AML-193 (cell line): ENCODE measurements at places on chromosomes 3 and 15.
A peak's percentile ranks its signal among the peaks of the same experiment; 100 is the strongest.

DNA sequence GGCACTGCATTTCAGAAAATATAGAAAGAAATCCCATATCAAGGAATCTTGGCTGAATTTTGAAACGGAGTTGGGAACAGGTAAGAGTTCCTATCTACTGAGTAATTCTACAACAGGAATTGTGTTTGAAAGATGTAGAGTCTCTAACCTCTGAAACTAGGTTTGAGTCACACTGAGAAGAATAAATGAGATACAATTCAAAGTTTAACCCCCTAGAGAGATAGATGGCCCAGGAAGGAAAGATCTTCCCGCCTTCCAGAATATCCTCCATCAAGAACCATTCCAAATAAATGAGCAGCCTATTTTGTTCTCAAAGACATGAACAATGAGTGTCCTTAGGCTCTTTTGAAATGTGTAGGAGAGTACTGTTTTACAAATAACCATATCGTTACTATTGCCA, 2.9 kb upstream of the ANP32A start:
- no peak for DNase-seq

- DNase-seq: no peak
Measured at GRCh38 chr3:33114622-33115023, 809 bp downstream of the CRTAP start.

DNA sequence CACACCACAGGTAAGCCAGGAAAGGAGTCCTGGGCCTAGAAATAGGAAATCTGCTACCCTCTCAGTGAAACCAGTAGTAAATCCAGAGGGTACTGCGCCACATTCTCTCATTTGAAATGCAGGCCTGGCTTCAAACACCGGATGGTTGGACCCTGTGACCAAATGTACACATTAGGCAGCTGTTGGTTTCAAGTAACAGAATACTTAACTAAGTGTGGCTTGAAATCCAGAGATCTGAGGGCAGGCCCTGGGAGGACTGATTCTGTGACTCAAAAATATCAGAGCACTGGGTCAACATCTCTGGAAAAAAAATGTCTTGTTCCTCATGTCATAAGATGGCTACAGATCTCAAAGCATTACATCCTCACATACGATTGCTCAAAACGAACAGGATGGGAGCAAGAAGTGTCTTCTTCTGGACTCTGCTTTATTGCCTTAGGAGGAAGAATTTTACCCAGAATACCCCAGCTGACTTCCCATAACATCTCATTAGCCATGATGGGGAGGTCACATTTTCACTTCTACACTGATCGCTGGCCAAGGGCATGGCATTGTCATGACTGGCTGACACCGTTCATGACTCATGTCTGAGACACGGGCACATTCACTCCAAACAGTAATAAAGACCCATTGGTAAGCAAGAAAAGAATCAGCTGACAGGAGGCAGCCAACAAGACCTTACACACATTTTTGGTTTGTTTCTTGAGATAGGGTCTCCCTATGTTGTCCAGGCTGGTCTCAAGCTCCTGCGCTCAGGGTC, 166.0 kb downstream of the ARRDC4 start:
- no peak for DNase-seq

- DNase-seq: no peak
Measured at GRCh38 chr3:52085681-52086282, 29.4 kb upstream of the DUSP7 start.

DNA sequence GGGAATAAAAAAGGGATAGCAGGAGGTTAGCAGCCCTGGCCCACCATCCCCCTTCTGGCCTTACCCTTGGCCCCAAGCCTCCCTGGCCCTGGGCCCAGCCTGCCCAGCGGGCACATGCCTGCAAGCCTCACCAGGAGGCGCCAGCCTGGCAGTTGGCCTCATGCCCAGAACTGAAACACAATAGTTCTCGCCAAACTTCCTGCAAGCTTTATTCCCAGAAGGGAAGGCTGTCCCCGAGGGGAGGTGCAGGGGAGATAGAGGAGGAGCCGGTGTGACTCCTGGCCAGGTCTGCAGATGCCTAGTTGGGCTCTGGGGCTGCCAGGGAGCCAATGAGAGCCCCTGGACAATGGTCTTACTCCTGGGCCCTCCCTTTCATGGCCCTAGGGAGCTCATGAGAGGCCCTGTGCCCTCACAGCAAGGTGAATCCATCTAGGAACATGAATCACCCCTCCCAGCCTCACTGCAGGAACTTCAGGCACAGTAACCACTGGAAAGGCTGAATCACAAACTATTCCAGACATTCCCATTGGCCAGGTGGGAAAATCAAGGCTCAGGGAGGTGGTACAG, 4.0 kb downstream of the CCDC33 start:
- DNase-seq: no peak

- no peak for DNase-seq
Measured at GRCh38 chr3:122978569-122978968, 49.0 kb downstream of the SEMA5B start.

DNA sequence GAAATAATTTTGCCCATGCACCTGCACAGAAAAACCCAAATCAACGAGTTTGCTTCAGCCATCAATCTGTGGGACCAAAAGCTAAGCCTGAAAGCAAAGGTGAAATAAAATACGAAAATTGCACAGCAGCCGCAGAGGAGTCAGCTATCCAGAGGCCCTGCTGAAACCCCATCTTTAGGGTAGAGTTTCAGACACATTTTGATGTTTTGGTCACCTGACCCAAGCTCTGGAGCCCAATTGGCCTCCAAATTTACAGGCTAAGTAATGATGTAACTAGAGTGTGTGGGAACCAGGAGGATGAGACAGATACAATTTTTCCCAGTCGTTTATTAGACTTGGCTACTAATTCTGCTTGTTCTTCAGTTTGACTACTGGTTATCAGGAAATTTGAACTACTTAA, 308.6 kb upstream of the ATP11B start:
- no peak for DNase-seq

- DNase-seq: no peak
Measured at GRCh38 chr15:73318463-73319351, 50.1 kb downstream of the HCN4 start.

- no peak for DNase-seq
Measured at GRCh38 chr15:42232606-42233005, 24.5 kb upstream of the VPS39 start.

DNA sequence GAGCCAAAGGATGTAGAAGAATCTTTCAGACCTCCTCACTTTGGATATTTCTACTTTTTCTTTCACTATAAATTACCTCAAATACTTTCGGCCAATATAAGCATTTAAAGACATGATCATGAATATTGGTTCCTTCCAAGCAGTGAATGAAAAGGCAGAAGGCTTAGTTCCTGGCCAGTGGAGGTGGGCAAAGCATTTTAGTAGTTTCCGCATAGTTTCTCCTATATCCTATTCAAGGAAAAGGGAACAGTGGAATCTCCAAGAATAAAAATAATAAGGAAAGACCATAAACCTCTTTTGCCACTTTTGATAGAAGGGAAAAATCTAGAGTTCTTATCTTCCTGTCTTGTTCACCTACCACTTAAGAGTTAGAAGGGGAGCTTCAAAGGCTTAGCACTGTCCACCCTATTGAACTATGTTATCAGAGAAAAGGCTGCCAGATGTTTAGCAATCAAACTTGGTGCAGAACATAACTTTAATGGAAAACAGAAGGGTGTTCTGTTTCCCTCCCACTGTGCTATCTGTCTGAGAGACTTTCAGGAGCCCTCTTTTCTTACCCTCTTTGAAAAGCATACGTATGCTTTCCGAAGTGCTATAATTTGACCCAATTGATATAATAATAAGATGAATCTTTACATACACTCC, 155.6 kb upstream of the DPH6 start:
- no peak for DNase-seq

DNA sequence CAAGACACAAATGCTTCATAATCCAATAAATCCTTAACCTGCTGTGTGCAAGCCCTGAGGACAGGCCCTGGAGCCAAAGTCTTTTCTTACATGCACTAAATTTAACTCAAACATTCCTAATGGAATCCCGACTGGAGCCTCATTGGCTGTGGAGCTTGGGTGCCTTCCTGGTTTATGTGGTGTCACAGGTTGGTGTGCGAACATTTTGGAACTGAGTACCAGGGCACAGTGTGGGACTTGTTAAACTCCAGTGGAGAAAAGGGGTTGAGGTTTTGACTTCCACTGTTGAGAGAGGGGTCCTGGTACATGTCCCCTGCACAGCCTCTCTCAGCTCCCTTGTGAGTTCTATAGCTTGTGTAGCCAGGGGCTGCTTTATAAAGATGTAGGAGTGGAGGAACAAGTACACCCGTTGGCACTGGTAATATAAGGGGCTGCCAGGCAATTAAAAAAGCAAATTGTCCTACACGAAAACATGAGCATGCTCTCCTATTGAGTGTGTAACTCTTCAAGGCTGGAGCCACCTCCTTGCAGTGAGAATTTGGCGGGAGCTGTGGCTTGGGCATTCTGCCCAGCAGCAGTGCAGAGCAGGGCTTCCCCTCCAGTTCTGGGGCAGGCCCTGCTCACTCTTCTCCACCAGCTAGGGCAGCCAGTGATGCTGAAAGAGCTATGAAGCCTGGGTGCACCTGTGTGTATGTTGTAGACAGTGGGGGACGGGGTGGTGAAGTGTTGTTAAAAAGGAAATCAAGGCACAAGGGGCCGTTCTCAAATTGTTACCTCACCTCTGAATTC, 218.1 kb downstream of the CLSTN2 start:
- no peak for DNase-seq

DNA sequence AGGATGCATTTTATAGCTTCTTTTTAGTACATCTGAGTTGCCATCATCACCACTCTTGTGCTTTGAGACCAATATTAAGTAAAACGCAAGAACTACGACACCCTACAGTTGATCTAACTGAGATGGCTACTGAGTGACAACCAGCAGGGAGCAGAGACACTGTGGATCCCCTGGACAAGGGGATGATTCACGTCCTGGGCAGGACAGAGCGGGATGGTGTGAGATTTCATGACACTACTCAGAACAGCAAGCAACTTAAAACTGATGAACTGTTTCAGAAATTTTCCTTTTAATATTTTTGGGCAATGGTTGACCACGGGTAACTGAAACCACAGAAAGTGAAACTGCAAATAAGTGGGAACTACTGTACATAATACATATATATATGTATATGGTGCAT, 299.2 kb downstream of the ADAMTS17 start:
- DNase-seq: no peak

GRCh38 chr3:196406811-196407470, 25.3 kb downstream of the UBXN7 start:
- DNase-seq: no peak

DNA sequence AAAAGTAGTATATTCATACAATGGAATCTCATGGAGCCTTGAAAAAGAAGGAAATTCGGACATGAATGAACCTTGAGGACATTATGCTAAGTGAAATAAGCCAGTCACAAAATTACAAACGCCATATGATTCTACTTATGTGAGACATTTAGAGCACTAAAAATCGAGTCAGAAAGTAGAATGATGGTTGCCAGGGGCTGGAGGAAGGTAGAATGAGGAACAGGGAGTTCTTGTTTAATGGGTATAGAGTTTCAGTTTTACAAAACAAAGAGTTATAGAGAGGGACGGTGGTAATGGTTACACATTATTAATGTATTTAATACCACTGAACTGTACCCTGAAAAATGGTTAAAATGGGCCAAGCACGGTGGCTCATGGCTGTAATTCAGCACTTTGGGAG, 19.5 kb downstream of the UBXN7 start:
- DNase-seq: no peak

- no peak for DNase-seq
Measured at GRCh38 chr3:187621881-187622280, 48.3 kb downstream of the SST start.

DNA sequence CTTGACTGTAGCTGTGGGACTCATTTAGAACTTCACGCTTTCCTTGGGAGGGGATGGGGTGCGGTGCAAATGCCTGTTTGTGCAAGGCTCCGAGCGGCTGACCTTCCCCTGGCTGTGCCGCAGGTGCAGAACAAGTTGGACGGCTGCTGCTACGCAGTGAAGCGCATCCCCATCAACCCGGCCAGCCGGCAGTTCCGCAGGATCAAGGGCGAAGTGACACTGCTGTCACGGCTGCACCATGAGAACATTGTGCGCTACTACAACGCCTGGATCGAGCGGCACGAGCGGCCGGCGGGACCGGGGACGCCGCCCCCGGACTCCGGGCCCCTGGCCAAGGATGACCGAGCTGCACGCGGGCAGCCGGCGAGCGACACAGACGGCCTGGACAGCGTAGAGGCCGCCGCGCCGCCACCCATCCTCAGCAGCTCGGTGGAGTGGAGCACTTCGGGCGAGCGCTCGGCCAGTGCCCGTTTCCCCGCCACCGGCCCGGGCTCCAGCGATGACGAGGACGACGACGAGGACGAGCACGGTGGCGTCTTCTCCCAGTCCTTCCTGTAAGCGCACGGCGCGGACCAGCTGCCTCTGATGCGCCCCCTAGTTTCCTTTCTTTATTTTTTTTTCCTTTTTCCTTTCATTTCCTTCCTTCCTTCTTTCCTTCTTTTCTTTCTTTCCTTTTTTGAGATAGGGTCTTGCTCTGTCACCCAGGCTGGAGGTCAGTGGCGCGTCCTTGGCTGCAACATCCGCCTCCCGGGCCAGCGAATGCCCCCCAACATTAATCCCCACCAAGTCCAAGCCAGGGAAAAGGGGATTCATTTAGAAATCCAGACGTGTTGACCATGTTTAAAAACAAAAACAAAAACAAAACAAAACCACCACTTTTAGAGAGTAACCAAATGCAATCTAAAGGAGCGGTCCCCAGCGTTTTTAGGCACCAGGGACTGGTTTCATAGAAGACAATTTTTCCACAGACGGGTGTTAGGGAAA, 42.7 kb downstream of the EIF2AK4 start:
- DNase-seq: no peak

- no peak for DNase-seq
Measured at GRCh38 chr15:42911058-42911592, 9.5 kb downstream of the TTBK2 start.

GRCh38 chr3:147962408-147963164, 553.4 kb downstream of the ZIC1 start:
- no peak for DNase-seq

DNA sequence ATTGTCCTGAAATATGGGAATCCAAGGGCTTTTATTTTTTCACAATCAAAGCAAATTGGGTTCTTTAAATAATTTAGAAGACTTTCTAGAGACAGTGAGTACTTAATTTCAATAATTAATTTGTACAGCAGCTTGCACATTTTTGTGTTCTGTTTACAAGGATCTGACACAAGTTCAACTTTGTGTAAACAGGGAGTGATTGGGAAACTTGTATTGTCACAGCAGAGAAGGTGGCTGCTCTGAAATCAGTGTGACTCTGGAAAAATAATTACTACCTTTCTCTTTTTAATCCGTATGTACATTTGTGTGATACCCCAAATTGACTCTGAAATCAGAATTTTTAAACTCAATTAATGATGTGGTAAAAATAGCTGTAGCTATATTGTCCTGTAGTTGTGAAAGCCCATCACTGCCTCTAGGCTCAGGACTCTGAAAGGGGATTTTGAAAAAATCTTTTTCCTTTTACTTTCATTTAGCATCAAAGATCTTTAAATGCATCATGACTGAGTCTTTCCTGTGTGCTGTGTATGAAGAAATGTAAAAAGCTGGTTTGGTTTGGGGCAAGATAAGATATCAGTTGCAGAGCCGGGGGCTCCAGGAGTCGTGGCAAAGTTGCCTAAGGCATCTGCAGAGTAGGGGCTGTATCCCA, 45.1 kb downstream of the MFSD1 start:
- DNase-seq: no peak

- peak; percentile 45 for DNase-seq
Measured at GRCh38 chr15:75202251-75203016, 752 bp downstream of the C15orf39 start.

GRCh38 chr15:91408476-91409076, 308.5 kb downstream of the SV2B start:
- no peak for DNase-seq
